ENCODE measurements at places on chromosomes 5 and 9.

DNA sequence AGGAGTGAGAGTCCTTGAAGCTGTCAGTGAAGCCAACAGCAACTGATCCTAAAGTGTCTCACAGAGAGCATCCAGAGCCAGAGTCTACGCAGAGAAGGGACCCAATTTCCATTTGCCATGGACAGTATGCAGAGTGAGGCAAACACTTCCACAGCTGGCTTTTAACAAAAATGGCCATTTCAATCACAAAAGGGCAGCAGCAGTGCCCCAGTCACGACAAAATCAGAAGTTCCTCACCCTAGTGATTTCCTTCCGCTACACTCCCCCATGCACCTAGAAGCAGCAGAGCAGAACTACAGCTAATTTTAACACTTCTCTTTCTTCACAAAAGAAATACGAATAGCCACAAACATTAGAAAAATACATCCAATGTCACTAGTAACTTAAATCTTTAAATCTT, 27.9 kb downstream of the FBXW11 start:
- no peak for DNase-seq

- no peak for DNase-seq
Observed at GRCh38 chr5:5794118-5794560, 371.7 kb downstream of the ICE1 start.

GRCh38 chr9:75657015-75657414, 233.5 kb upstream of the PCSK5 start:
- no peak for DNase-seq

DNA sequence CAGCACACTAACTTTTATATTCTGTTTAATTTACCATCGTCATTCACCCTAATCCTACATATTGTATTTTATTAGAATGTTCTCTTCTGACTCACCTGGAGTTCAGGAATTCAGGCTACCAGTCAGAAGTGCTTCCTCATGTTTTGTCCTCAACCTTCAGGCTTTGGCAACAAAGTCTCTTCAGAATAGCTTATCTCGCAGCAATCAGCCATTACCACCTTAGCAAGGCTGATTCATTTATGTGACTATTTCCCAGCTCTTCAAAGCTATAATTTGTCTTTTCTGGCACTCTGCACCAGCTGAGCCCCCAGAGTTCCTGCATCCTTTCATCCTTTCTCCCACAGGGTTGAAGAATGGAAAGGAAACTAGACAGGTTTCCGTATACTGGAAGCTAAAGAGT, 365.5 kb upstream of the CDH18 start:
- peak; percentile 45 for DNase-seq

DNA sequence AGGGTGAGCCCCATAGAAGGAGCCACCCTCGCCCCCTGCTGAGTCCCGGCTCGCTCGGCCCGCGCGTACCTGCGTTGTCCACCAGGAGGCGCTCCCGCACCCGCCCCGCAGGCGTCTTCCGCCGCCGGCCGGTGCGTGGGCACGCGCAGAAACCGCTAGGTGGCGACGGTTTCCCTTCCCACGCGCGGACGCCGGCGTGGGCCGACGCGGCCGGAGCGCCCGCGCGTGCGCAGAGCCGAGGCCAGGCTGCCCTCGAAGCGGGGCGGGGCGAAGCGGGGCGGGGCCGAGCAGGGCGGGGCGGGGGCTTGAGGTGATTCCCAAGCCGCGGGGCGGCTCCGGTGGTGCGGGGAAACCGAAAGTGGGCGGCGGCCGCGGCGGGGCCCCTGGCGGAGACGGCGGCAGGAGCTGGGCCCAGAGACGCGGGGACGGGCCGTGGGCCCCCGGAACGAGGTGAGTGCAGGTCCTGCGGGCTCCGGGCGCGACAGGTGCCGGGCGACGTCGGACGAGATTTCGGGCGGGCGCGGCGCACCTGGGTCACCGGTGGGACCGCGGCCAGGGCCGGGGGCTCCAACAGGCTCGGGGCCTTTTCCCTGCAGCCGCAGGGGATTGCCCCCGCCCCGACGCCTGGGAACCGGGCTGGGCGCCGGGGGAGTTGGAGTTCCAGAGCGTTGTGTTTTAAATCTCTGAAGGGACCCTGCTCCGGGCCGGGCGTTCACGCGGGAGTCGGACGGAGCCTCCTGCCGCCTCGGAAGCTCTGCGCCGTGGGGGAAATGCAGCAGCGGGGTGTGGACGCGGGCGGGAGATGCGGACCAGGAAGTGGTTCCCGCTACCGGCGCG, at the start of gene TDRD7:
Gene TDRD7, plus strand, starts transcription at position 308 of the 837 bp plus-strand sequence. CDS start 16,370 bp downstream, outside the sequence.
- peak; percentile 52 for DNase-seq

GRCh38 chr5:173028811-173029327, 27.3 kb upstream of the CREBRF start:
- DNase-seq = no peak
